Kidney (tissue), 22 donors: ENCODE measurements at places on chromosomes 1 and 21. TPM values are rescaled to one million over a fixed set of nuclear protein-coding genes. Genes with fewer than 3 reads are reported as not detected.

Gene AK5
- polyA plus RNA-seq = 2.5 TPM

- no peak for DNase-seq
Measured at GRCh38 chr1:248013229-248013710, at the start of gene OR2L5. Gene OR2L5 (plus strand): TSS chr1:248013660. CDS start chr1:248021948, 8,288 bp downstream.

Gene PPCS
- 145 TPM for polyA plus RNA-seq

GRCh38 chr1:81672766-81673165 is 128.0 kb upstream of the ADGRL2 start:
- no peak for DNase-seq

GRCh38 chr1:52669696-52670095 is 28.5 kb downstream of the COA7 start:
- DNase-seq = no peak

- no peak for DNase-seq
Measured at GRCh38 chr1:156876281-156876680, 15.6 kb downstream of the NTRK1 start.
